ENCODE measurements at places on chromosomes 2 and 18. TPM values are rescaled to one million over a fixed set of nuclear protein-coding genes. Genes with fewer than 3 reads are reported as not detected.

DNA sequence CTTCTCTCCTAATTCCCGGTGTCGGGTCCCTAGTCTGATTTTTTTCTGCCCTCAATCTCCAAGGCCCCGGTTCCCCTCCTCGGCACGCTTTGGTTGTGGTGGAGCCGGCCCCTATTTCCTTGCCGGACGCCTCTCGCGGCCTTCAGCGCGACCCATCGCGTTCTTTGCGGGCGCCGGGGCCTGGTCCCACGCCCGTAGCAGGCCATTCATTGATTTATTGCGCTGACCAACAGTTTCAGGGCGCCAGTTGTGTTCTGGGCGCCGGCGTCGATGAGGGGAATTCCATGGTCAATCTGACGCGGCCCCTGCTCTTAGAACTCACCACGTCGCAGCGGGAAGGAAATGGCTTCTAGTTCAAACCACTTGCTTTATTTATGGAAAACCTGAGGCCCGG is 396 bp downstream of the CNOT9 start:
- peak; percentile 40 for DNase-seq

DNA sequence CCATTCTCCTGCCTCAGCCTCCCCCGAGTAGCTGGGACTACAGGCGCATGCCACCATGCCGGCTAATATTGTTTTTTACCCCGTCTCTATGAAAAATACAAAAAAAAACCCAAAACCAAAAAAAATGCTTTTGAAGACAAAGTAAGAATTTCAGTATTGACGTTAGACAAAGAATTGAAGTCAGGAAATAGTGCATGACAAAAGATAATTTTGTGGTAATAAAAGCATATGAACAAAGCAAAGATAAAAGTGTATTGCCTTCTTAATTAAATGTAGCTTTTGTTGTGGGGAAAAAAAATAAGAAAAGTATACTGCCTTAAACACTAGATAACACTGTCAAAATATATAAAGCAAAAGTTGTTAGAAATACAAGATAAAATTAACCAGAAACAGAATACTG is 86.8 kb downstream of the ANKRD12 start:
- no peak for DNase-seq

- peak; percentile 57 for DNase-seq
Measured at GRCh38 chr2:170815746-170816503, 762 bp upstream of the GAD1 start.

GRCh38 chr18:35973650-35974049 is 1.2 kb downstream of the RMP24 start:
- no peak for DNase-seq

DNA sequence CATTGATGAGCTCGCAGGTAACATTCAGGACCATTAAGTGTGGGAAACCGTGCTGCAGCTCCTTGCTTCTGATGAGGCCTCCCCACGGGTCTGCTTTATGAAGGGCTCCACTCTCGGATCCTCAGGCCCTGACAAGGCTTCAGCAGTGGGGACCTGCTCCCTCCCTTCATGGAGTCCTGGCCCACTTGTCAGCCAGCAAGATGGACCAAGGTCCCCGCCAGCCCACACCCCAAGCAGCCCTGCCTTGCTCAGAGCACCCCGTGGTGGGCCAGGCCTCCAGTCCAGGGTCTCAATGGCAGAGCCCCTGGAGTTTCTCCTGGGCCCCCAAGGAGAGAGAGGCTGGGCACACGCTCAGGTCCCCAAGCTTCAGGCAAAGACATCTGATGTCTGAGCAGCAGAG is 41.5 kb downstream of the CROCC2 start:
- peak; percentile 12 for DNase-seq

GRCh38 chr2:98385050-98385699 is 38.9 kb downstream of the CNGA3 start:
- peak; percentile 26 for DNase-seq

DNA sequence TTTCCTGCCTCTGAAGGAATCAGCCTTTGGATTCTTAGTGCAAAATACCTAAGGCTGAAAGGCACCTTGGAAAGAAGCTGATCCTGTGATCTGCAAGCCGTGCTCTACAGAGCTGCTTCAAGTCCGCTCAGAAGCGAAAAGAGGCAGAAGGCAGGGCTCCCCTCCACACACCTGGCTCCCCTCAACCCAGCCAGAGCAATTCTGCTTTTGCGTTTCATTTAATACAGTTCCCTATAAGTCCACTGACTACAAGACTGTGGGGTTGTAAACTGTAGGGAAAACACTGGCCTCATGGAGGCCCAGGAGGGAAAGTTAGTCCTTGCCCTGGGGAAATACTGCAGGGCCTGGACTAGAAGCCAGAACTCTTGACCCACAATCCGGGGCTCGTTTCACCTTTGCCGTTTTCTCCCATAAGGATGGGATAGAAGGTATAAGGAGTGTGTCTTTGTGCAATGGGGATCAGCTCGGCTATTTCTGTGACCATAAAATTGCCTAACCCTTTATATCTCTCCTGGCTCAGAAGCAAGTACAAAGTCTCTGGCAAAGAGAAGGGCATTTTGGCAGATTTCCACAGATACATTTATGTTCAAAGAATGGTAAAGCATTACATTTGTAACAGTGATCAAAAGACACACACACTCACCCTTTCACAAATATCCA is 95.8 kb upstream of the TEX51 start:
- no peak for DNase-seq

B4GALT6 gene
- 1.5 TPM for total RNA-seq

SUMO1 gene
- total RNA-seq = 136 TPM
